Heart right ventricle (tissue), 16 donors: ENCODE measurements at places on chromosomes 16 and 17. TPM values are rescaled to one million over a fixed set of nuclear protein-coding genes. Genes with fewer than 3 reads are reported as not detected.

DNA sequence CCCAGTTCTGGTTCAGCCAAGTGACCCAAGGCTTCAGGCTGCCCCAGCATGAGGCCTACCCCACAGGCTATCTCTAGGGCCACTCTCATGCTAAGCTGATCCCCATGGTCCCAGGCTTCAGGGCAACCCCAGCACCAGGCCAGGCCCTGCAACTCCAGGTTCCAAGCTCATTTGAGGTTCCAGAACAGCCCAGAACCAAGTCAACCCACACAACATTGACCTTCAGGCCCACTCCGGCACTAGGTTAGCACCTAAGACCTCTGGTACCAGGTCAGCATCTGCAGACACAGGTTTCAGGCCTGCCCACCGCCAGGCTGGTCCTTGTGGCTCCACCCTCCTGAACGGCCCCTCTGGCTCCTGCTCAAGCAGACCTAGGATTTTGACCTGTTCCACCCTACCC is 421.2 kb downstream of the CDH11 start:
- DNase-seq, result no peak

DNA sequence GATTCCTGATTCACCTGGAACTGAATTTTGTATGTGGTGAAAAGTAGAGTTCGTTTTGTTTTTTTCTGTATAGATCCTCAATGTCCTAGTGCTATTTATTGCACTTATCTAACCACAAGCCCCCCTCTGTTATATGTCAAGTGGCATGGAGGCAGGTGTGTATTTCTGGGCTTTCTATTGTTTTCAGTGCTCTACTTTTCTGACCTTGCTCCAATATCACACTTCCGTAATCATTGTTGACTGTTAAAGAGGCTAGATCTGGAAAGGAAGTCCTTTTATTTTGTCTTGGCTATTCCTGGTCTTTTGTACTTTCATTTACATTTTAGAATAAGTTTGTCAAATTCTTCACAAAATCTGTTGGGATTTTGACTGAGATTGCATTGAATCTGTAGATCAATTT is 26.8 kb upstream of the FBXO47 start:
- no peak for DNase-seq

DNA sequence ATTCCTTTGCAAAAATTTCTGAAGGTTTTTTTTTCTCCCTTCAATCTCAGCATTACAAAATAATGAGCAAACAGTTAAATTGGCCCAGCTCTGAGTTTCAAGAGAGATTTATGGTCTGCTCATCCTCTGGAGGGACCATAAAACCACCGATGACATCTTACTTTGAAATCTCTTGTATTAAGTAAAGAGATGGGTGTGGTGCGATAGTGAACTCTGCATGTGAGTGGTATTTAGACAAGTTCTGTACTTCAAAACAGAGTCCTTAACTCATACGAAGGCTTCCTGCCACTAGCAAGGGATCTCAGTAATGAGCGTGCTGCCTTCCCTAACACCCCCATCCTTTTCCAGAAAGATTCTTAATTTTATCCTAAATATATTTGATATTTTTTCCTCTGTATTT is 2.1 kb downstream of the FAM20A start:
- no peak for DNase-seq

CHAD gene
- 0.44 TPM for polyA plus RNA-seq

- no peak for DNase-seq
Measured at GRCh38 chr17:8273884-8274444, 14.5 kb upstream of the RANGRF start.
